Anterior cingulate cortex (tissue), 58 donors: ENCODE measurements at places on chromosomes 11 and 22.
A peak's percentile ranks its signal among the peaks of the same experiment; 100 is the strongest.

GRCh38 chr11:116972691-116973090 lies 125.5 kb downstream of the SIK3 start:
- DNase-seq: no peak

DNA sequence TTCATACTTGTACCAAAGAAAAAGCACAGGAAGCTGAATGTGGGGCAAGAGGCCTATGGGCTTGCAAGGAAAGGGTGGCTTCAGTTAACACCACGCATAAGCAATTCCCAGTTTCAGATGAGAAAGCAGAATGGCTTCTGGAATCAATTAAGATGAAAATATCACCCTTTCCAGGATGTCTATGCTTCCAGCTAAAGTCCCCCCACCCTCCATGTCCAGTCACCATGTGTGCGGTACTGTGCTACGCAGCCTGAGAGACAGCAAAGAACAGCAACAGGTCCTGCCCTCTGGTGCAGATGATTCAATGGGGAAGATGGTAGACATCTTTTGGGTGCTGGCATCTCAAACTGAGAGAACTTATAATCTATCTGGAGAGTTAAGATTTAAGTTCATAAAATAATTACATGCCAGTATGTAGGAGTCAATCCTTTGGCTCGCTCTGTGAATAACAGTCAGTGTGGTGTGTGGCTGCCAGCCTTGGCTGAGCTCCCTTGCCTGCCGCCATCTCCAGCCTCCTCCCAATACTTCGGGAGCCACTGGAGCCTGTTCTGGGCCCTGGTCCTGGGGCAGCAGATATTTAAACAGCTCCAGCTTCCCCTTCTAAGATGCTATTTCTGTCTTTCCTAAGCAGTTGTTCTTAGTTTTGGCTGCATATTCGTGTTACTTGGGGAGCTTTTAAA lies 44.5 kb downstream of the ME3 start:
- DNase-seq: no peak

DNA sequence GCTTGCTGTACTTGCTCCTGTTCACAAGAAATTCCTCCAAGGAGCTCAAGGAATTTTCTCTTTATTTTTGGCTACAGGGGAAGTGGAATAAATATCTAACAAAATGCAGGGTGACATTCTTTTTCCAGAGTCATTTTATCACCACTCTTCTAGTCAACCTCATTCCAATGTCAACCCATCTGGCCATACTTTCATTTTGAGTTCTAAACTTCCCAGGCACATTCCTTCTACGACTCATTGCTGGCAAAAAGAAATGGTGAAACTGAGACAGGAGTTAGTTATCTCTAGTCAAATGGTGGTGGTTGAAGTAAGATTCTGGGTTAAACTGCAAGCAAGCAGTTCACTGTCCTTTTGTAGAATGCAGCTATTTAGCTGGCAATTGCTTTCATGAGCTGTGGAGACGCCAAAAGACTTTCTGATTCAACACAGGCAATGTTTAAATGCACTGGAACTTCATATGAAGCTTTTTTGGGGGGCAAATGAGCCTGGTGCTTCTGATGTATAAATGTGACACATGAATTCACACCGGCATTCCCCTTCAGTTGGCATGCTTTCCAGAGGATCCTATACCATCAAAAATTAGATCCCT lies 304.6 kb downstream of the CADM1 start:
- no peak for DNase-seq

- no peak for DNase-seq
Observed at GRCh38 chr11:17548444-17548843, 1.4 kb downstream of the OTOG start.

GRCh38 chr22:50734986-50735738 lies 2.8 kb upstream of the ACR start:
- DNase-seq: no peak

DNA sequence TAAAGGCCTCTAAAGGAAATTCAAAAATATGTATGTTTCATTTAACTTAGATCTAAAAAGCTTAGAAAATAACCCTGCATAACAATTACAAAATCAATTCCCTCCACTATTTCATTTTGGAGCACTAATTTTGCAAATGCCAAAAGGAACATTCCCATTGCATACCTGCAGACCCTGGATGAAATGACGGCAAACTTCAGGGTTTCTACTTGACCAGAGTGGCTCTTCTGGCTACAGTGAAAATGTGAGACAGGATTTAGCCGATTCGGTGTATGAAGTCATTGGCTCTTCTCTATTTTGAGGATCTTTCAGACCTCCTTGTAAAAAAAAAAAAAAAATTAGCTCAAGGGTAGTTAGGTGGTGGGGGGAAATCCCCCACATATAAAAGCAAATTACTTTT lies 44.1 kb downstream of the PAX6 start:
- DNase-seq: no peak

DNA sequence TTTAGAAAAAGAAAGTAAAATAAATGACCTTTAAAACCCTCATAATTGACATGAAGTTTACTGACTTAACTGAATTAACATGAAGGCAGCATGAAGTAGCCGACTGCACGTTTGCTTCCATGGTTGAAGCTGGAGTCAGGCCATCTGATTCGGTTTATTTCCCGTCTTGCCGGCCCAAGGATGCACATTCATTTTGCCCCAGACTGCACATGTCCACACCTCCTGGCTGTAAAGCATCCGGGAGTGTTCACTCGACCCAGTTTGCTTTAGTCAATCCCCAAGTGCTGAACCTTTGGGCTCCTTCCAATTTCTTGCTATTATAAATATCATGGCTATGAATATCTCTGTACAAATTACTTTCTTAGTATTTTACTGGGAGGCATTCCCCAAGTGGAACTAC lies 17.7 kb upstream of the TUB start:
- no peak for DNase-seq

GRCh38 chr22:24961217-24961844 lies 8.8 kb downstream of the KIAA1671 start:
- DNase-seq: no peak

DNA sequence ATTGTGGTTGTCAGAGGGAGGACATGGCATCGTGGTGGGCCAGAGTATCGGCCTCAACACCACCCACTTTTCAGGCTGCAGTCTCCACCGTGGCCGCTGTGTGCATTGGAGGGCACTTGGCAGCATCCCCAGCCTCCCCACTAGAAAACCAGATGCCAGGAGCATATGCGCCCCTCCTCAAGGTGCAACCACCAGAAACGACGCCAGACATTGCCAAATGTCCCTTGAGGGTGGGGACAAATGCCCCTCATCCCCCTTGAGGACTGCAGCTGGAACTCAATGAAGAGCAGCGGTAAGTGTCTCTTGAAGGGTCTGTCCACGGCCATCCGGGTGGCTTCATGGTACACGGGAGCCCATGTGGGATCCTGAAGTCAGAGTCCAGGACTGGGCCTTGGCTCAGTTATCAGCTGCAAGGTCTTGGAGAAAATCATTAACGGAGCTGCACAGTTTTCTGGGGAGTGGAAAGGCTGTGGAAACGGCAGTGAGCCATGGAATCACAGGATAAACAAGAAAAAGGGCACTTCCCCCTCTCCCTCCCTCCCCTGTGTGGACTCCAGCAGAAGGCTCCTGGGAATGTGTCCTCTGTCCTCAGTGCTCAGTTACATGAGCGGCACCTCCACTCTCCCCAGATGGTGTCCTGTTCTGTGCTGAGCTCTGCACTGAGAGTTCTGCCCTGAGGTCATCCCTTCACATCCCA lies 324.4 kb upstream of the B3GAT1 start:
- DNase-seq: no peak

DNA sequence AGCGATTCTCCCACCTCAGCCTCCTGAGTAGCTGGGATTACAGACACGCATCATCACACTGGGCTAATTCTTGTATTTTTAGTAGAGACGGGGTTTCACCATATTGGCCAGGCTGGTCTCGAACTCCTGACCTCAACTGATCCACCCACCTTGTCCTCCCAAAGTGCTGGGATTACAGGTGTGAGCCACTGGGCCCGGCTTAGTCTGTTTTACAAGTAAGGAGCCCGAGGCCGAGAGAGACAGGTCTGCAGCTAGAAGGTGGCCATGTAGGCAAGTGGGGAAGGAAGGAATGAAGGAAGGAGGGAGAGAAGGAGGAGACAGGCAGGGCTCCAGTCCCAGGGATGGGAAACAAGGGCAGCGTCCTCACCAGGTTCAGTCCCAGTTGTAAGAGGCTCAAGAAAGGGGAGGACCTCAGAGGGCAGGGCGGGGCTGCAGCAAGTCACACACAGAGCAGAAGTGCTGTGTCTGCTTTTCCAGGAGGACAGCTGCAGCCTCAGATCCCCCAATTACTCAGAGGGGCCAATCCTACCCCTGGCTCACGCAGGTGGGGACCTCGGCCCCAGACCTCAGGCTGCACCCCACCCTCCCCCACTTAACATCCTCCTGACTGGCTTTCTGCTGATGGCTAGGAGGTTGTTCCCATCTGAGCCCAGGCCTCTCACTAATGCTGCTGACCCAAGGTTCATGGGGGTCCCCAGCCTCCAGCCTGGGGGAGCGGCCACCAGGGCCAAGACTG lies 53.8 kb upstream of the PRR5 start:
- no peak for DNase-seq

DNA sequence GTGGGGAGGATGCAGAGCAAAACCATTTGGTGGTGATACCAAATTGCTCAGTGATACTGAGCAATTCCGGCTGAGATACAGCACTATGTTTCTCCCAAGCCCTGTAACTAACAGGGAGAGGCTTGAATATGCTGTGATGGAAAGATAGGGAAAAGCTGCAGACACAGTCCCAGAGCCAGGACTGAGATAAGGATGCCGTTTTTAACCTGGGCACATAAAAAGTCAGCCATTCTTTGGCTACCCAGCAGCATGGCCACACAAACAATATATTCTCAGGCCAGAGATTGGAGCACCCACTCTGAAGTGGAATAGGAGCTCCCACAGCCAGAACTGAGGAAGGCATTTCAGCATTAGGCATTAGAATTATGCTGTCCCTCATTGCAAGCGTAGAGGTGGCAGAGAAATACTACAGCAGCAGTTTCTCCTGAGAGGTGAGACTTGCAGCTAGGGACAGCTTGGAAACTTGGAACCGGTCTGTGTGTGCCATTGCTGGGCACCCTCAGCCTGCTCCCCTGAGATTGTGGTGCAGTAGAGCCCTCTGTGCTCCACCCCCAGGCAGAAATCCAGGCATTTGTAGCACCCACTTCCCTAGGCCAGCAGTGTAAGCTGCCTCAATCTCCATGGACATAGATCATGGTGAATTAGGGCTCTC lies 346.5 kb downstream of the TMEM135 start:
- DNase-seq: no peak

DNA sequence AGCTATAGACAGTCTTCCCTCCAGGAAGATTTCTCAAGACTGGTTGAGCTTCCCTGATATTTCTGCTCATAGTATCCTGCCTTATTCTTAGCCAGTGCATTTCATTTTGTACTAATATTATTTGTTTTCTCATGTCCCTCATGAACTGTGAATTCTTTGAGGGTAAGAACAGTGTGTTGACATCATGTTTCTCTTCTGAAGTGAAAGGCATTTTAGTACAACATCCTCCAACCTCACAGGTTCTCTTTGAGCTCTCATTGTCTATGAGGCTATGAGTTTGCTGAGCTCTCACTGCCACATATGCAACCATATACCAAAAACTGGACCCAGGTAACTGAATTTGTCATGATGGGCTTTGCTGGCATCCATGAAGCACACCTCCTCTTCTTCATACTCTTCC lies at the start of gene OR6Q1:
Gene OR6Q1 (plus strand): TSS at position 301 of the 400 bp plus-strand sequence. CDS start 0 bp downstream, at position 301.
- DNase-seq: no peak

- DNase-seq: no peak
Observed at GRCh38 chr11:104332110-104332509, 168.2 kb upstream of the PDGFD start.

GRCh38 chr11:114232400-114233059 lies 63.7 kb upstream of the NNMT start:
- DNase-seq: peak; percentile 30

- no peak for DNase-seq
Observed at GRCh38 chr11:123562158-123562557, 92.3 kb downstream of the SCN3B start.

- DNase-seq: no peak
Observed at GRCh38 chr11:83764643-83765042, 478.5 kb upstream of the CCDC90B start.

GRCh38 chr11:12086271-12087074 lies 23.9 kb upstream of the MICAL2 start:
- DNase-seq: no peak

DNA sequence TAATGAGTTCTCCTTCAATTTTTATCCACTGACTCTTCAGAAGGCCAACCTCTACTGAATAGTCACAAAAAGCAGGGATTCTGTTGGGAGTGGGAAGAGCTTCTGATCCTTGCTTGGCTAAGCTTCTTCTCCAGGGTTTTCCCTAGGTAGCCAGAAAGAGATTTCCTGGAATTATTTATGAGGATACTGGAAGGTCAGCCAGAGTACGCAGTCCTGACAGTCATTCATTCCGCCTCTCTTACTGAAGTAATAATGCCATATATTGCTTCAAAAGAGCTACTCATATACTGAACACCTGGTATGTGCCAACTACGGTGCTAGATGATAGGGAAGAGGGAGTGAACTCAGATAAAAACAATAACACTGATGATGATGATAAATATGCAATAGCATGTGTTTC lies 116.1 kb downstream of the CCDC34 start:
- no peak for DNase-seq

- DNase-seq: no peak
Observed at GRCh38 chr11:111586388-111586831, 15.8 kb upstream of the SIK2 start.
